ENCODE measurements at places on chromosomes 6 and 20.
A peak's percentile ranks its signal among the peaks of the same experiment; 100 is the strongest.

DNA sequence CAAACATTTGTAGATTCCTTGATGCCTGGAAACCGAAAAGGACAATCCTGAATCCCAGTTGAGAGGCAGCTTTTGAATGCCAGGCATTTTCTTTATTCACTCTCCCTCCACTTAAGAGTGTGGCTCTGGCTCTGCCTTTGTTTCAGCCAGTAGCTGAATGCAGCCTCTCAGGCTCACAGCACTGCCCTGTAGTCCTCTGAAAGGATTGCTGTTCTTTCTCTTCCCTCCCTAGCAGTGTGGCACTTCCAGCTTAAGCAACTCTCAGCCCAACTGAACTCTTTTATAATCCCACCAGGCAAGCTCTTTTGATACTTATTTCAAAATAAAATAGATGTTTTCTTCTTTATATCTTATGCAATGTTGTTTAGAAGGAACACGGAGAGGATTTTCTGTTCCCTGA, 415.6 kb downstream of the GJA1 start:
- no peaks in the 10 kb centered on the region for H3K27me3 ChIP-seq
- no peaks in the 10 kb centered on the region for H3K36me3 ChIP-seq
- no peak overlapping the region for H3K27ac ChIP-seq
- peaks cover 13% of the 10 kb centered on the region for H3K4me1 ChIP-seq
- no peak overlapping the region for H3K4me3 ChIP-seq
- DNase-seq, result peak; percentile 35

DNA sequence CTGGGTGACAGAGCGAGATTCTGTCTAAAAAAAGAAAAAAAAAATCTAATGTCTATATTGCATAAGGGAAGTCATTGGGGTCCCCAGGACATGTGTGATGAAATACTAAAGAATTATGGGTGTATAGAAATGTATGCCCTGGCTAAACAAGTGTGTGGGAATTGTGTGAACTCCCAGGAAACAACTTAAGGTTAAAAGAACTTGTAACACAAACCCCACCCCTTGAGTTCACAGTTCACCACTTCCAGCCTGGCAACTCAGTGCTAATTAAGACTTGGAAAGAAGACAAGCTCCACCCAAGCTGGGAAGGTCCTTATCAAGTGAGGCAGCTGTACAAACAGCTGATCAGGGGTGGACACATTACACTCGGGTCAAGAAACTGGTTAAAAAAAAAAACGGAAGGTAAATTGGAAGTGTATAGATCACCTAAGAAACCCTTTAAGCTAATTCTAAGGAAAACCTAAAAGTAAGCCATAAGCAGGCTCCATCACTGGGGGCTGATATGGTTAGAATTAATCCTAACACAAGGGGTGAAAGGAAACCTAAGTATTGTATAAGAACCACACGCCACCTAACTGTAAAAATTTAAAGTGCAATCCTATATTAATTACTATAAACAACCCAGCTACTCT, 25.2 kb downstream of the HLA-A start:
- H3K36me3 ChIP-seq, result no peaks in the 10 kb centered on the region
- H3K4me3 ChIP-seq, result no peak overlapping the region

DNA sequence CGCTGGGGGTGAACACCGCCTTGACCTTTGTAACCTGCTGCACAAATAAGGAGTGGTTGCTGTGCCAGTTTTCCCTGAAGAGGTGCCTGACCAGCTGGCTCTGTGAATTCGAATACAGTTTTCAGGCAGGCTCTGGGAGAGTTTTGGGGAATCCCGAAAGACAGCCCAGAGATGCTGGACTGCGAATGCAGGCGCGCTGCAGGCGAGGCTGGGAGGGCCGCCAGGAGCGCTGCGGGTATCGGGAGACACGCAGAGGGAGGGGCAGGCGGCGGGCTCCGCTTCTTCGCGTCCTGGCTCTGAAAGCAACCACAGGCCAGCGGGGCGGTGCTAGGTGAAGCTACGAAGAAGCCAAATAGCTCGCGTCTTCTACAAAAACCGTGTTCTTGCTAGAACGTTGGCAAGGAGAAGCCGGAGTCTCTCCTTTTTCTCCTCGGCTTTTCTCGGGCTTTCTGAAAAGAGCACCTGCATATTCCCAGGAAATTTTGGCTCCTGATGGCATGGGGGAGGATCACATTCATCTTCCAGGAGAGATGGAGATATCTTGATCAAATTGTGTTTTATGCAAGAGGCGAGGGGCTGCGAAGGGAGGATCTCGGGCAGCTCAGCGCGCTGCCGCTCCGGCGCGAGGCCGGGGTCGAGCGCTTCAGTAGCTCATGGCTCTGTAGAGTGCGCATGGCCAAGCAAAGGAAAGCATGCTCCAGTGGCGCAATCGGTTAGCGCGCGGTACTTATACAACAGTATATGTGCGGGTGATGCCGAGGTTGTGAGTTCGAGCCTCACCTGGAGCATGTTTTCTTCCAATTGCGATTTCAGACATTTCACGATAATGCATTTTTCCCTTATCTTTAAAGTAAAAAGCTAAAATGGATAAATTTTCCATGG, 158.1 kb upstream of the ZNF184 start:
- no peaks in the 10 kb centered on the region for H3K4me1 ChIP-seq
- no peaks in the 10 kb centered on the region for H3K36me3 ChIP-seq
- H3K4me3 ChIP-seq, result peak overlapping the region; percentile 57
- peak; percentile 52 for DNase-seq
- 0 out of 2 replicates have a peak, but pooled peaks cover 4% of the 10 kb centered on the region for H3K27me3 ChIP-seq
- H3K27ac ChIP-seq, result no peak overlapping the region

GRCh38 chr20:14715400-14715799, 378.0 kb upstream of the FLRT3 start:
- no peak for DNase-seq
- no peaks in the 10 kb centered on the region for H3K27me3 ChIP-seq
- H3K27ac ChIP-seq, result no peak overlapping the region
- H3K4me1 ChIP-seq, result peaks cover 13% of the 10 kb centered on the region

- H3K4me1 ChIP-seq, result peaks cover 7% of the 10 kb centered on the region
- no peaks in the 10 kb centered on the region for H3K27me3 ChIP-seq
- H3K27ac ChIP-seq, result no peak overlapping the region
- no peaks in the 10 kb centered on the region for H3K36me3 ChIP-seq
These were observed 17.9 kb downstream of the SLCO4A1 start for GRCh38 chr20:62660240-62660615.

- no peaks in the 10 kb centered on the region for H3K36me3 ChIP-seq
- no peak for DNase-seq
- H3K27ac ChIP-seq, result no peak overlapping the region
- H3K4me1 ChIP-seq, result peaks cover 12% of the 10 kb centered on the region
- no peak overlapping the region for H3K4me3 ChIP-seq
- H3K27me3 ChIP-seq, result no peaks in the 10 kb centered on the region
These were observed 92.5 kb downstream of the LRRC1 start for GRCh38 chr6:53887316-53887715.

Data from GM23248 (cell line).